Activated T-helper 1 cell treated with anti-CD3 and anti-CD28 coated beads, Interleukin-12 subunit alpha, Interleukin-12 subunit beta, Interleukin-2, Interleukin-4 antibody, amounts not matched to agents 30 ng/mL and 10 ng/mL and 1 ng/mL, durations not matched to agents 14 hours and 24 hours and 36 hours (primary cell): ENCODE measurements at places on chromosomes 11 and 22.

DNA sequence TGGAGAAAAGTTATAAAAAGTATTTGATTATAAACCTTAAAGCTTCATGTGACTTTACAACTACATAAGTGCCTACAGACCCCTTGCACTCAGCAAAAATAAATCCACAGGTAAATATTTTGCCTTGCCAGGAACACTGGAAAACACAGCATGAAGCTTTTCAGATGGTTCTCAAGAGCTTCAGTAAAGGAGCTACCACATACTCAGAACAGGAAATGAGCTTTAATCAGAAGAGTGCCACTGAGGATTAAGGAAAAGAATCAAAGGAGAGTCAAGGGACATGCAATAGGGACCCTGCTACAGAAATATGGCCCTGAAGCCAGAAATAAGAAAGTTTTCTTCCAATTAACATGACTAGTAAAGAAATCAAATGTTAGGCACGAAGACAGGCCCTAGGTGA is 1.2 kb downstream of the CASP1 start:
- H3K36me3 ChIP-seq = peaks cover 48% of the 10 kb centered on the region
- peaks cover 35% of the 10 kb centered on the region for H3K4me1 ChIP-seq
- no peak for DNase-seq
- H3K27me3 ChIP-seq = no peaks in the 10 kb centered on the region

- H3K36me3 ChIP-seq = no peaks in the 10 kb centered on the region
- no peak for DNase-seq
- H3K4me3 ChIP-seq = no peak overlapping the region
These were observed 213.3 kb downstream of the MYO18B start for GRCh38 chr22:25955323-25955722.

- peaks cover 9% of the 10 kb centered on the region for H3K27me3 ChIP-seq
- peak overlapping the region; percentile 5 for H3K4me3 ChIP-seq
- H3K27ac ChIP-seq = peak overlapping the region; percentile 73
- peaks cover 38% of the 10 kb centered on the region for H3K4me1 ChIP-seq
These were observed 14.1 kb downstream of the SPECC1L start for GRCh38 chr22:24284747-24285203.

GRCh38 chr11:133981156-133981555 is 24.4 kb upstream of the IGSF9B start:
- H3K4me1 ChIP-seq = no peaks in the 10 kb centered on the region
- H3K27ac ChIP-seq = no peak overlapping the region
- no peak for DNase-seq
- peaks cover 10% of the 10 kb centered on the region for H3K27me3 ChIP-seq

DNA sequence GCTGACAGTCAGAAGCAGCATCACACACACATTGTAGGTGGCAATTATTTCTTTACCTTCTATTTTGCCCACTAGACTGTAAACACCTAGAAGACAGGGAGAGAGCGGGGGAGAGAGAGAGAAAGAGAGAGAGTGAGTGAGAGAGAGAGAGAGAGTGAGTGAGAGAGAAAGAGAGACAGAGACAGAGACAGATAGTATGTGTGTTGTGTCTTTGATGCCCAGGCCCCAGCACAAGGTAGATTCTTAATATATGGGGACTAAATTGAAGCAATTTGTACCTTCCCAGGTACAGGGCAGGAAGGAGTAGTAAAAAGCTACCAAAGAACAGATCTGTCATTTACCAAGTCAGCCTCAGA is 163.7 kb downstream of the PKNOX2 start:
- no peaks in the 10 kb centered on the region for H3K36me3 ChIP-seq
- no peak overlapping the region for H3K27ac ChIP-seq
- DNase-seq = no peak
- H3K4me3 ChIP-seq = no peak overlapping the region
- peaks cover 12% of the 10 kb centered on the region for H3K27me3 ChIP-seq
- H3K4me1 ChIP-seq = no peaks in the 10 kb centered on the region

DNA sequence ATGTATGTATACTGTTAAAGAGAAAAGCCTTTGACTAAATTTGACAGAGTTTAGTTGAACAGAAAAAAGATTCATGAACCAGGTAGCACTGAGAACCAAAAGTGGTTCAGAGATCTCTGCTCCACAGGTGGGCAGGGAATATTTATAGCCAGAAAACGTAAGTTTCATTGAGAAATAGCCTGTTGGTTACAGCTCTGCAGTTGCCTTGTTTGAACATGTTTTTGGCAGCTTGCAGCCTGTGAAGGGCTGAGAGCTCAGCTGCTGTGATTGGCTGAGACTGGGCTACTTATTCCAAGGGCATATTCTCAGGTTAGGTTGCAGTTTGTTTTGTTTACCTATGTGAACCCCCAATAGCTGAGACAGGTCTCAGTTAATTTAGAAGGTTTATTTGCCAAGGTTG is 13.5 kb upstream of the ZNF74 start:
- H3K36me3 ChIP-seq = no peaks in the 10 kb centered on the region
- no peak overlapping the region for H3K27ac ChIP-seq
- peaks cover 26% of the 10 kb centered on the region for H3K27me3 ChIP-seq
- H3K4me1 ChIP-seq = no peaks in the 10 kb centered on the region
- DNase-seq = no peak
- H3K4me3 ChIP-seq = no peak overlapping the region

DNA sequence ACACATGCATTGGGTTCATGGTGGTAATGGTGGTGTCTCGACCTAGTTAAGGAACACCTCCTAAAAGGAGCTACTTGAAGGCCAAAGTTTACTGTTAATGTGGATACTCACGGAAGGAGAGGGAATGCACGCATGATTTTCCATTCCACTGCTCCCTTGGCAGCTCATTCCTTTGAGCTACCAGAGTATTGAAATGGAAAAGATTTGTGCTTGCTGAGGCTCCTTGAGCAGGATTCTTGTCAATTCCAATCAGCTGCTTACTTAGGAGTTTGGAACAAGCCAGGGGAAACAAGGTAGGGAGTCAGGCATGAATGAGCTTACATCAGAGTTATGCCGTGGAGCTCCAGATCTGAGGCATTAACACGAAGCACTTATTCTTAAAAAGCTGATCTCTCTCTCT is 108.8 kb downstream of the GRIA4 start:
- no peaks in the 10 kb centered on the region for H3K36me3 ChIP-seq
- no peak overlapping the region for H3K4me3 ChIP-seq
- H3K27me3 ChIP-seq = no peaks in the 10 kb centered on the region
- no peak for DNase-seq
- no peak overlapping the region for H3K27ac ChIP-seq

GRCh38 chr11:112467721-112468120 is 207.1 kb upstream of the PLET1 start:
- H3K27me3 ChIP-seq = peaks cover 3% of the 10 kb centered on the region
- no peak overlapping the region for H3K4me3 ChIP-seq
- no peak for DNase-seq
- no peaks in the 10 kb centered on the region for H3K36me3 ChIP-seq
- no peaks in the 10 kb centered on the region for H3K4me1 ChIP-seq
- H3K27ac ChIP-seq = no peak overlapping the region

- H3K4me3 ChIP-seq = no peak overlapping the region
- no peaks in the 10 kb centered on the region for H3K4me1 ChIP-seq
- no peak overlapping the region for H3K27ac ChIP-seq
- H3K36me3 ChIP-seq = no peaks in the 10 kb centered on the region
- H3K27me3 ChIP-seq = no peaks in the 10 kb centered on the region
These were observed 155.7 kb downstream of the GRIK4 start for GRCh38 chr11:120667281-120667680.

DNA sequence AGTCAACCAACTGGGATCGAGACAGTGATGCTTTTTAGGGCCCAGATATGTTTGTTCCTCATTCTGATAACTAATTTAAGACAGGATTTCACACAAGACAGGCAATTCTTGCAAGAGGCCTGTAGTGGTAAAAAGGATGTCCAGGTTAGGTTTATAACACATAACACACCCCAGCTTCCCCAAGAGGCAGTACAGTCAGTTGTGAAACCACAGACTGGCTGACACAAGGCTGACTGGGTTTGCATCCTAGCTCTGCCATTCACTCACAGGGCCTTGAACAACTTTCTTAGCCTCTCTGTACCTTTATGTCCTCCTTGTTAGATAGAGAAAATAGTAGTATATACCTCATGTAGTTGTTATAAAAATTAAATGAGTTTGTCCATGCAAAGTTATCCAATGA is 55.0 kb upstream of the PTH start:
- DNase-seq = no peak
- H3K27me3 ChIP-seq = no peaks in the 10 kb centered on the region
- H3K4me3 ChIP-seq = no peak overlapping the region
- H3K27ac ChIP-seq = no peak overlapping the region
- H3K4me1 ChIP-seq = no peaks in the 10 kb centered on the region
- H3K36me3 ChIP-seq = no peaks in the 10 kb centered on the region

GRCh38 chr22:39214006-39214382 is 30.8 kb downstream of the PDGFB start:
- no peak overlapping the region for H3K27ac ChIP-seq
- H3K4me3 ChIP-seq = no peak overlapping the region
- H3K27me3 ChIP-seq = peaks cover 9% of the 10 kb centered on the region

DNA sequence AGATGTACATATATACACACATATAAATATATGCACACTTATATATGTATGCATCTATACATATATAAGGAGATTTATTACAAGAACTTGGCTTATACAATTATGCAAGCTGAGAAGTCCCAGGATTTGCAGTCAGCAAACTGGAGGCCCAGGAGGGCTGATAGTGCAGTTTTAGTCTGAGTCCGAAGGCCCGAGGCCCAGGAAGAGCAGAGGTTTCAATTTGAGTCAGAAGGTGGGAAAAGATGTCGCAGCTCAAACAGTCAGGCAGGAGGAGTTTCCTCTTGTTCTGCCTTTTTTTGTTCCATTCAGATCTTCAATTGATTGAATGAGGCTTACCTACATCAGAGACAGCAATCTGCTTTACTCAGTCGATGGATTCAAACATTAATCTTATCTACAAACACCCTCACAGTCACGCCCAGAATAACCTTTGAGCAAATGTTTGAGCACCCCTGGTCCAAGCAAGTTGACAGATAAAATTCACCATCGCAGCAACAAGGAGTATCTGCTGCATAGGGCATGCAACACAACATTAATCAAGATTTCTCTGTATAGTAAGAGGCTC is 4.0 kb upstream of the SGSM1 start:
- H3K36me3 ChIP-seq = no peaks in the 10 kb centered on the region
- H3K27me3 ChIP-seq = no peaks in the 10 kb centered on the region
- peaks cover 17% of the 10 kb centered on the region for H3K4me1 ChIP-seq

GRCh38 chr11:118295815-118296454 is 8.6 kb upstream of the CD3E start:
- H3K4me3 ChIP-seq = no peak overlapping the region
- H3K27ac ChIP-seq = no peak overlapping the region
- H3K36me3 ChIP-seq = peaks cover 2% of the 10 kb centered on the region
- no peaks in the 10 kb centered on the region for H3K27me3 ChIP-seq
- DNase-seq = no peak

DNA sequence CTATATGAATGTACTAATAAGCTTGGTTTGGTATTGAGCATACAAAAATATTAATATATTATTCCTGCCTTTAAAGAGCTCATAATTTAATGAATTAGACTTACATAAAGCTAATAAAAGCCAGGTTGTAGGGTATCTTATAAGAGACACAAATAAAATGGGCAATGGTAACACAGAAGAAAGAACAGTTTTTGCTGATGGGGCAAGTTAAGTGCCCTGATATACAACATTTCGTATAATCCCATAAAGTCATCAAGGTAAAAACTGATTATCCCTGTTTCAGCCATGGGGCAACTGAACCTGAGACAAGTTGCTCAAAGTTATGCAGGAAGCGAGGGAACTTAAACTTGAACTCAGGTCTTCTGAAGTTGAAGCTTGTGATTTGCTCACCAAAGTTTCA is 48.9 kb upstream of the ARHGAP20 start:
- no peak for DNase-seq
- H3K27me3 ChIP-seq = peaks cover 7% of the 10 kb centered on the region
- H3K4me3 ChIP-seq = no peak overlapping the region
- no peaks in the 10 kb centered on the region for H3K4me1 ChIP-seq
- H3K36me3 ChIP-seq = no peaks in the 10 kb centered on the region
